Stimulated activated CD4-positive, alpha-beta T cell treated with anti-CD3 and anti-CD28 coated beads, Interleukin-15, amount 100 ng/mL, for 1 hour (primary cell): ENCODE measurements at places on chromosomes 13 and 19.
A peak's percentile ranks its signal among the peaks of the same experiment; 100 is the strongest.

GRCh38 chr19:13012690-13013608 lies 17.7 kb downstream of the NFIX start:
- no peak for DNase-seq

DNA sequence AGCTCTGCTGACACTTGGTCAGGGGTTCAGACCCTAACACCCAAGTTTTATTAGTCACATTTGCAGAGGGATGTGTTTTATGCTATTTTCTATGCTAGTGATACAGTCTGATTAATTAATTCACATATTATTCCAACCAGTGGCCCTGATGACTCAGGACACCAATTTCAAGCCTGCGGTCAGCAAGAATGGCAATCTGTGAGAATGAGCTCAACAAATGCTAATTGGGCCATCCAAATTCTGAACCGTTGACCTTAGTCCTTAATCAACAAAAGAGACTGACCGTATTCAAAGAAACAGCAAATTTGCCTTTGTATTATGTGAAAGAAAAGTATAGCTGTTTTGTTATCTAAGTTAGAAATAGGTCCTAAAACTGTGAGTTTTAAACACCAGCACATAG lies 9.6 kb upstream of the KL start:
- DNase-seq = no peak

DNA sequence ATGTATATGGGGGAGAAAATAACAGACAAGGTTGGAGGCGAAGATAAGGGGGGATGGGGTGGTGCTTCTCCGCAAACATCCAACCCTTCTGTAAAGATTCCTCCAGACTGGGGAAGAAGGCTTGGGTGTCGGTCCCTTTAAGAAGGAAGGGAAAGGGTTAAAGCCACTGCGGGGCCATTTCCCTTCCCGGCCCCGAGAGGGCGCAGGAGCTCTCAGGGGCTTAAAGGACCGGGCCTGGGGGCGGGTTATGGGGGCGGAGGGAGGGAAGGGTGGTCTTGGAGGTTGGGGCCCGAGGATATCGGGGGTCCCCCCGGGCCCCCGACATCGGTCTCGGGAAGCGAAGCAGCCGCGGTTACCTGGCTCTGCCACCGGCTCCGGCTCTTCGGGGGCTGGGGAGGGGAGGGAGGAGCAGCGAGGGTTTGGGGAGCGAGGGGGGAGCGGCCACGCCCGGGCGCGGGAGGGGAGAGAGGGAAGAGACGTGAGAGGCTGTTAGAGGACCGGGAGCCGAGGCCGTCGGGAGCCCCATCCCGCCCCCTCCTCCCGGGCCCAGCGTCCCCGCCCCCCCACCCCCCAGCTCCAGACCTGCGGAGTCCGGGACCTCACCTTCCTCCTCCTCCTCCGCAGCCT lies 2.8 kb downstream of the TNNT1 start:
- DNase-seq = no peak

DNA sequence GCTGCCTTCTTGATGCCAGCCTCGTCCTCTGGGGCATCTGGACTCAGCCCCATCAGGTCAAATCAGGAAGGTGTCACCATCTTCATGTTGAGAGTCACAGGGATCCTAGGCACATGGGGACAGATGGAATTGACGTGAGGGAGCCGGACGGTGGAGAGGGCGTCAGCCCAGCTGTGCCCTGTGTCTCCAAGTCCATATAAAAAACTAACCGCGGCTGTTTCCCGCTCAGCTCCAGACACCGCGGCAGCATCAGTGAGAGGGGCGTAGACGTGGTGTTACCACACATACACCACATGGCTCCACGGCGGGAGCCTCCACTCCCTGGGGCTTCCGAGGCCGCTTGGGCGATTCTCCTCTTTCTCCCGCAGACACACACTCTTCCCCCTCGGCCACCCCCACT lies 5.6 kb upstream of the PRR36 start:
- DNase-seq = no peak

- DNase-seq = no peak
These were observed 6.0 kb downstream of the COX6B2 start for GRCh38 chr19:55348317-55349034.

- DNase-seq = no peak
These were observed 2.3 kb downstream of the MIDN start for GRCh38 chr19:1250437-1251260.

DNA sequence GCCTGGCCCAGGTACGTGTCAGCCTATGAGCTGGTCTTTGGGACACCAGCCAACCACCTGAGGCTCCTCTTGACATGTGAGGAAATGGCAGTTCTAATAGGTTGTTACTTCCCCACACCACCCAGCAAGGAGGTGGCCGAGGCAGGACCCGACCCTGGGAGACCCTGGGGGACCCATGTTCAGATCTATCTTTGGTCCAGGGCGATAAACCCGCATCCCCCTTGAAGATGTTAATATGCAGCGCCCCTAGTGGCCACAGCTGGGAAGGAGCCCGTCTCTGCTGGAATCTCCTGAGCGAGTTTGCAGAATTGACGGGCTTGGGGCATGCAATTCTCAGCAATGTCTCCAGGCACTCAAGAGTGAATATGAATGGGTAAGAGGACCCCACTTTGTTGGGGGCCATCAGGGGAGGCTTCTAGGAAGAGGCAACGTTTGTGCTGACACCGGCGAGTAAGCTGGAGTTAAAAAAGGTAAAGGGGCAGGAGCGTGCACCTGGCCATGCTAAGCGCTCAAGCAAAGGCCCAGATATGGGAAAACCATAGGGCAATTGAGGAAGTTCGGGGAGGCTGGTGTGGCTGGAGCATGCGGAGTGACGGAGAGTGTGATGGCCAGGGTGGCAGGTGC lies 1.5 kb upstream of the MYO1F start:
- DNase-seq = peak; percentile 68

GRCh38 chr19:12346896-12347295 lies 13.5 kb upstream of the ZNF563 start:
- no peak for DNase-seq

DNA sequence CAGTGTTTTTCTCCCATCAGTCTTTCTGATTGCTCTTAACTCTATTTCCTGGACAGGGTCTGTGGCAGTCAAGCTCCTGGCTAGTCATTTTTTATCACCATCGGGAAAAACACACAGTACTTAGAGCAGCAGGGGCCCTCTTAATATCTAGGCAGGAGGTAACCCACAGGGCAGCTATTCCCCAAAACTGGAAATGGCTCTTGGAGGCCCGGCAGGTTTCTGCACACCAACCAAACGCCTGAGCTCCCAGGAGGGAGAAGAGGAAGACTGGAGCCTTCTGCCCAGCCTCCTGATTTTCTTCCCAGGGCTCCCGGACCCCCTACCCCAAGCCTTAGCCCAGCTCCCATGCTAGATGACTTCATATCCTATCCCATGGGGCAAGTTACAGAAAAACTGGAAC lies 49.3 kb upstream of the VSTM2B start:
- DNase-seq = no peak

- no peak for DNase-seq
These were observed 15.5 kb upstream of the ZNF835 start for GRCh38 chr19:56687031-56687430.

- no peak for DNase-seq
These were observed 41.7 kb upstream of the EHD2 start for GRCh38 chr19:47671499-47671898.

GRCh38 chr19:52658595-52658994 lies 20.4 kb upstream of the ZNF83 start:
- DNase-seq = no peak

- no peak for DNase-seq
These were observed 23.7 kb upstream of the SEMA6B start for GRCh38 chr19:4582980-4583842.

DNA sequence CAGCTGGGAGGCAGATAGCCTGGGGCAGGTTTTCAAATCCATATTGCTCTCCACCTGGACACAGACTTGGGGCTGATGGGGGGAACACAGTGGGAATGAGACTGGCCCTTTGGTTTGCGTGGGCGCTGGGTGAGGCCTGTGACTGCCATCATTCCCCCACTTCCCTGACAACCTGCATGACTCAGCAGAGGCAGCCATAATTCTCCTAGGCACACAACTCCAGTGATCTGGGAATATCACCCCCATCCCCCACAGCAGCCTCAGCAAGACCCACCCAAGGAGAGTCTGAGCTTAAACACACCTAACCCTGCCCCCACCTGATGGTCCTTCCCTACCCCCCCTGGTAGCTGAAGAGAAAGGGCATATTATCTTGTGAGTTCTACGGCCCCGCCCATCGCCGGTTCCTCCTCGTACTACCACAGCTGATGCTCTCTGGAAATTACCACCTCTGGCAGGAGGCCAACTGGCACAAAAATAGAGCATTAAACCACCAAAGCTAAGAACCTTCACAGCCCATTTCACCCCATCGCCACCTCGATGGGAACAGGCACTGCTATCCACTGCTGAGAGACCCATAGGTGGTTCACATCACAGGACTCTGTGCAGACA lies 71.0 kb downstream of the RNF17 start:
- no peak for DNase-seq

DNA sequence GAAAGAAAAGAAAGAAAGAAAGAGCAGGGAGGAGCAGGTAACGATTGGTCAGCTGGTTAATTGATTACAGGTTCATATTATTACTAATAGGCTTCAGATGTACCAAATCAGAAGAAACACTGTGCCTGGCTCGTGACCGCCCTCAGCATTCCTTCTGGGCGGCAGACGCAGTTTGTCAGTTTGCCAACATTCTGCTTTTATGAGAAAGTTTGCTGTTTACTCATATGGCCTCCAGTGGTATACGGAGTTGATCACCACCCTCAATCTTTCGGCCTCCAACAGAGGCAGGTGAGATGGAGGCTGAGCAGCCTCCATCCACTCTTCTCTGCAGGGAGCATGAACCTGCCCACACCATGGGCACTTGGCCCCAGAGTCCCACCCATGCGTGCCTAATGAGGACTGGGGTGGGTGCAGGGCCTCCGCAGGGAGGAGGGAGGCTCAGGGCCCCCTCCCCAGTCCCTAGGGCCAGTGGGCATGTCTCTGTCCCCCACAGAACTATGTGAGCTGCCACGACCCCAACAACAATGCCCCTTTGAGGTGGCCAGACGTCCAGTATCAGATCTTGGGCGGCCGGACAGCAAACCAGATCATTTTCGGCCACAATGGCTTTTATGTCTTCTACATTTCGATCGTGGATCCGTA lies 8.8 kb downstream of the PRR22 start:
- no peak for DNase-seq

GRCh38 chr13:84377106-84377505 lies 494.8 kb upstream of the SLITRK1 start:
- no peak for DNase-seq

DNA sequence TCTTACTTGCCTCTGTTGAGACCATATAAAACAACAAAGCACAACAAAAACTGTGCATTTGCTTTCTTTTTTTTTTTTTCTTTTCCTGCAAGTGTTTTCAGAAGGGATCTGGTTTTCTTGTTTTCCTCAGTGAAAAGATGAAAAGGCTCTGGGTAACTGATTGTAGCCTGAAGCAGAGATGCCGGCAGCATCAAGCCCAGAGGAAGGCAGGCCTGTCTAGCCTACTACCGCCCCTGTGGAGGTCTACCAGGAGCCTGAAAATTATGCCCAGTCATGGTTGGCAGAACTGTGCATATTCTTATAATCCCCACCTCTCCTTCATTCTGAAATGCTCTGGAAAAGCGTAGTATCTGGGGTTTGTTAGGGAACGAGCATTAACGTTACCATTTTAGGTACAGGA lies 32.6 kb upstream of the MEDAG start:
- DNase-seq = no peak

GRCh38 chr13:21324803-21325202 lies 134.3 kb downstream of the ZDHHC20 start:
- DNase-seq = no peak

DNA sequence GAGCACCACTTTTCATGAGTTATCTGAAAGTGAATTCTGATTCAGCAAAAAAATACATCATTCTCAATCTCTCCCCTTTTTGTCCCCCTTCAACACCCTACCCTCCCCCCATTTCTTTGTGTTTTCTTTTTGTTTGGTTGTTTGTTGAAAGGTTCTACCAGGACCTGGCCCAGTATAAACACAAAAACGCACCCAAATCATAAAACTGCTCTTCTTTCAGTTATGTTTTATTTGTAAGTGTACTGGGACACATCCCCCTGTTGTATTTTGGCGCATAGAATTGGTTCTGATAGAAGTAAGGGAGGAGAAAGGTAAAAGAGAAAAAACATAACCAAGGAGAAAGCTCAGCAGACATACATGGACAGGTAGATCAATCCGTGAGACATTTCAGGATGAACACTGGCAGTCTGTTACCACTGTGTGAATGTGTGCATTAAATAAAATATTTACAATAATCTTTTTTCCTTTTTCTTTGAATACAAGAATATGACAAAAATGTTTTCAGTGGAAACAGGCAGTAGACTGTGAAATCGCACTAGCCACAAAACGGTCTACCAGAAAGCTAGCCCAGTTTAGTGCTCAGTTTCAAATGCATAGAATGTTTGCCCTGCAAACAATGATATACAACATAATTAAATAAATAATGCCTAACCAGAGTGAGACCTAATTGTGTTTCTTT lies 4.2 kb downstream of the POU4F1 start:
- no peak for DNase-seq

- no peak for DNase-seq
These were observed 636 bp downstream of the SF3A2 start for GRCh38 chr19:2237051-2237868.

DNA sequence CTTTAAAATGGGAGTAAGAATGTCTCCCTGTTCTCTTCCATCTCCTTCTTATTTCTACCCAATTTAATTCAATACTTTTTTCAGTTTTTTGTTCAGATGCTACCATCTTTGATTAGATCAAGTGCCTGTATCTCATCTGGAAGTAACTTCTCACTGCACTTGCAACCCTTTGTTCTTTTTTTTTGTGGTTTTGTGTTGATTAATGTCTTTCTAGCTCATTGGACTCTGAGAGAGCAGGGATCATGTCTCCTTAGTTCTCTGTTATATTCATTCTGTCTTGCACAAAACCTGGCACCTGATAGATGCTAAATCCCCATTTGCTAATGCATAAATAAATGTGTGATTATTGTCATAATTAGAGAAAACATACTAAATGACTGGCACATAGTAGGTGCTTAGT lies 834 bp upstream of the ITGBL1 start:
- DNase-seq = no peak

GRCh38 chr13:34748073-34748472 lies 194.0 kb upstream of the NBEA start:
- no peak for DNase-seq

DNA sequence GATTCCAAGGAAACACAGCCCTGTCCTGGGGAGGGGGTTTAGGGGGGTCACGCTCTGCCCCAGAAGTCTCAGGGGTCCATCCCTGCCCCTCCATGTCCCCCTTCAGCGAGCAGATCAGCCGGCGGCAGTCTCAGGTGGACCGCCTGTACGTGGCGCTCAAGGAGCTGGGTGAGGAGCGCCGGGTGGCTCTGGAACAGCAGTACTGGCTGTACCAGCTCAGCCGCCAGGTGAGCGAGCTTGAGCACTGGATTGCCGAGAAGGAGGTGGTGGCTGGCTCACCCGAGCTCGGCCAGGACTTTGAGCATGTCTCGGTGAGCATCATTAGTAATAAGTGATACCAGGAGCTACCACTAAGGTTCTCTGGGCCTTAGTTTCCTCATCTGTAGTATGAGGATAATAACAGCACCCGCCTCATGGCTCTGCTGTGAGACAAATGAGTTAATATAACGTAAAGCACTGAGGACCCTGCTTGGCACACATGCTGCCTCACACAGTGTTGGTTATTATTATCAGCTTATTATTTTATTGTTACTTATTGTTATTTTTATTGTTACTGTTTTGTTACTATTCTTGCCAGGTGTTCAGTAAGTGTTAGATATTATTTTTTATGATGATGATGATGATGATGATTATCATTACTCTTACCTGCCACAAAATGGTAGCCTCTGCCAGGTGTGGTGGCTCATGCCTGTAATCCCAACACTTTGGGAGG lies 20.5 kb upstream of the SHKBP1 start:
- no peak for DNase-seq

- DNase-seq = no peak
These were observed 2.7 kb downstream of the CDC42EP5 start for GRCh38 chr19:54470276-54470887.
